ENCODE measurements at places on chromosomes 11 and 22.

GRCh38 chr22:34781681-34782080, 284.3 kb upstream of the ISX start:
- DNase-seq, result no peak

DNA sequence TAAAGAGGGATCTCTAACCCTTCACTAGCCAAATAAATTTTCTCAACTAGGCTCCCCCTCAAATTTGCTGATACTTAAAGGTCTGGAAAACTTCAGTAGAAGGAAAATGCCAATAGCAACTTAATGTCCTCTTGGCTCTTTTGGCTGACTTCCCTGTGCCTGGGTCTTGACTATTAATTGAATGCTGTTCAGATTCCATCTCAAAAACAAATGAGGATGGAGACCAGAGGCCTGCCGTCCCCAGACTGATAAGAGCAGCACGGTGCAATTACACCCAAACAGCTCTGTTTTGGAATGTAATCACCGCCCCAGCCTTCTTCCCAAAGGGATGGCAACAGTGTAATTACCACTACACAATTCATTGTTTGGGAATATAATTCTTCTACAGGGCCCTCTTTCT, 89.3 kb upstream of the CHRM4 start:
- DNase-seq, result no peak

GRCh38 chr11:119282495-119282894, 34.4 kb downstream of the MCAM start:
- DNase-seq, result no peak

DNA sequence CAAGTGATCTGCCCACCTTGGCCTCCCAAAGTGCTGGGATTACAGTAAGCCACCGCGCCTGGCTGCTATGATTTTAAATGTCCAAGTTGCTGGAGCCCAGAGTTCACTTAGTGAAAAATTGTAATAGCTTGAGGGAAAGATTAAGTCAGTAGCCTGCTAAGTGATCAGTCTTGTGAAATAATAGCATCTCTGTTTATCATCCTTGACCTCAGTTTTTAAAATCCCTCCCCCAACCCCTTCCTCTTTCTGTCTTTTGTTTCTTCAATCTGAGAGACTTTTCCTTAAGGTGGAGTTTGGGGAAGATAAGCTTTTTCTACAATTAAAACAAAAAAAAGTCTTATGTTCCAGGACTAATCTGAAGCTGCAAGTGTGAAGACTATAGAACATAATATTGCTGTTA, 6.4 kb downstream of the HIPK3 start:
- no peak for DNase-seq

DNA sequence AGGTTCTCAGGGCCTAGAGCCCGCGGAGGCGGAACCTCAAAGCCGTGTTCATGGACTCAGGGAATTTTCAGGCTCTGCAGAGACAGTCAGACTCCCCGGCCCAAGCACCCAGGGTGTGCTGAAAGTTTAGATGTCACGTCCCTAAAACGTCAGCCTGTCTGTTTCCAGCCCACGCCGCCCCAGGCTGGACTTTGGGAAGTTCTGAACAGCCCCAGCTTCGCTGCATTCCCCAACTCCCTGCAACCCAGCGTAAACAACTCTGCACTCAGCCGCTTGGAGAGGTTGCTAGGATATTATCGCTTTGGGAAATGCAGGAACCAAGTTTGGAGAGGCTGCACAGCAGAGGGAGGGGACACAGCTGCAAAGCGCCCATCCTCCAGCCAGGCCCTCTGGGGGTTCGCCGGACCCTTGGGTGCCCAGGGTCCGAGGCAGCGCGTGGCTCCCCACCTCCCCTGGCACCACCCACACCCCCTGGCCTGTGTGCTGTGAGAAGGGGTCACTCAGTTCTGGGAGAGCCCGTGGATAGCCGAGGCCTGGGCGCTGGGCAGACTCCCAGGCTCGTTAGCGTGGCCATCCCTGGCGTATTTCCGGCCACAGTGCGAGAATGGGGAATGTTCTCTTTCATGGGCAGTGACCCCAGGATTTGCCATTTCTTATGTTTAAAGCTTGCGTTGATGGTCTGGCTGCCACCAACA, 120.5 kb upstream of the FGF3 start:
- no peak for DNase-seq

- DNase-seq, result no peak
Observed at GRCh38 chr11:70612459-70613141, 214.3 kb downstream of the CTTN start.

DNA sequence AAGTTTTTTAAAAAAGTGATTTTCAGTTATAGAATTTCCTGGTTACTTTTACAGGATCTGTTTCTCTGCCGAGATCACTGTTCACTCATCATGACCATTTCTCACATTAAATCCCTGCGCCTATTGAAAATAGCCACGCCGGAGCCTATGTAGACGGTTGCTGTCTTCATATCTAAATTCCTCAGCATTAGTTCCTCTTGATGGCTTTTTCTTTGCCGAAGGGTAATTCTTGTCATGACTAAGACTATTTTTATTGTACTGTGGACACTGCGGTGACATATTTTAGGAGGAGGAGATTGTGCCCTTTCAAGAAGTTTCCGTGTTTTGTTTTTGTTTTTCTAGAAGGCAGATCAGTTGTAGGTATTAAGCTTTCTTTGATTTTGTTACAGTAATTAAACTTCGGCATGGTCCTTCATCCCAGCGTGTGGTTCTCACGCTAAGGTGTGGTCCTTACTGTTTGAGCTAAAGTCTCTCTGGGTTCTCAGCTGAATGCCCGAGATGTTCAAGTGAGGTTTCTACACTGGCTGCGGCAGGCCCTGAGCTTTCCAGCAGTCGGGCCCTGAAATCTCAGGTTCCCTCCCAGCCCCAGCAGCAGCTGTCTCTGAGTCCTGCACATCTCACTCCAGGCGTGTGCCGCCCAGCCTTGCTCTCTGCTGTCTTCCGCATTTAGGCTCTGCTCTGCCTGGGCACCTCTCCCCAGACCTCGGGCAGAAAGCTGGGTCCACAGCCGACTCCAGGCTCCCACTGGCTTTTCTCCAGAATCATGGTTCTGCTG, 1110.5 kb downstream of the TBC1D22A start:
- no peak for DNase-seq

- no peak for DNase-seq
Observed at GRCh38 chr11:57496109-57496820, 19.2 kb downstream of the SLC43A1 start.

- DNase-seq, result no peak
Observed at GRCh38 chr22:48842976-48843375, 984.7 kb downstream of the BRD1 start.

- DNase-seq, result peak; percentile 5
Observed at GRCh38 chr11:37946155-37946766, 1348.2 kb upstream of the RAG2 start.

GRCh38 chr11:127592371-127592770, 591.8 kb upstream of the KIRREL3 start:
- no peak for DNase-seq

- no peak for DNase-seq
Observed at GRCh38 chr11:27429761-27430393, 42.7 kb downstream of the LGR4 start.

DNA sequence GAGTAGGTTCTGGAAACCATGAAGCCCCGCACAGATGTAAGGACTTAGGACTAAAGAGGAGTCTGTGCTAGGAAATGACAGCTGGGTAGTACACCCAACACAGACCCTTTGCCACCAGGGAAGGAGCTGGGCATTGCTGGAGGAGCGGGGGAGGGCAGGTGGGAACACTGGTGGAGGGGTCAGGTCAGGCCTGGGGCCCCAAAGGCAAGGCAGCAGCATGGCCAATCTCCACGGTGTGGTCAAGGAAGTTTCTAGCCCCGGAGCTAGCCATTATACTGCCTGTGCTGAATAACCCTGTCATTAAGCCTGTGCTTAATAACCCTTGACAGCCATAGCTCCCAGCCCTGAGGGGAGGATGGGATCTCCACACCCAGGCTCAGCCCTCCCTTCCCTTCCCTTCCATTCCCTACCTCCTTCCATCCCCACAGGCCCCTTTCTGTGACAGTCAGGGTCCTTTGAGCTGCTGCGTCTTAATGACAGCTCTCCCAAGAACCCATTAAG, 2.1 kb downstream of the TMPRSS4 start:
- DNase-seq, result no peak

GRCh38 chr22:36180038-36180880, 19.7 kb upstream of the APOL3 start:
- no peak for DNase-seq

GRCh38 chr11:34460278-34460677, 21.5 kb downstream of the CAT start:
- no peak for DNase-seq

DNA sequence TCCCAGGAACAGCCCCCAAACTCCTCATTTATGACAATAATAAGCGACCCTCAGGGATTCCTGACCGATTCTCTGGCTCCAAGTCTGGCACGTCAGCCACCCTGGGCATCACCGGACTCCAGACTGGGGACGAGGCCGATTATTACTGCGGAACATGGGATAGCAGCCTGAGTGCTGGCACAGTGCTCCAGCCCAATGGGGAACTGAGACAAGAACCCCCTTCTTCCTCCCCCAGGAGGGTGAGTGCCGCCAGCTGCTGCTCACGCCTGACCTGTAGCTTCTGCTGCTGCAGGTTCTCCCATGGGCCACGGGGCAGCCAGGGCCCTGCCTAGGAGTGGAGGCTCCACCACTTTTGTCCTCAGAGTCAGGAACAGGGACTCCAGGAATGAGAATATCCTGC, 78.2 kb downstream of the VPREB1 start:
- DNase-seq, result no peak

GRCh38 chr22:24481641-24482040, 13.5 kb upstream of the UPB1 start:
- DNase-seq, result no peak

GRCh38 chr11:9263840-9264315, 1.3 kb downstream of the DENND5A start:
- no peak for DNase-seq

GRCh38 chr11:45622283-45622682, 43.1 kb downstream of the CHST1 start:
- DNase-seq, result no peak

DNA sequence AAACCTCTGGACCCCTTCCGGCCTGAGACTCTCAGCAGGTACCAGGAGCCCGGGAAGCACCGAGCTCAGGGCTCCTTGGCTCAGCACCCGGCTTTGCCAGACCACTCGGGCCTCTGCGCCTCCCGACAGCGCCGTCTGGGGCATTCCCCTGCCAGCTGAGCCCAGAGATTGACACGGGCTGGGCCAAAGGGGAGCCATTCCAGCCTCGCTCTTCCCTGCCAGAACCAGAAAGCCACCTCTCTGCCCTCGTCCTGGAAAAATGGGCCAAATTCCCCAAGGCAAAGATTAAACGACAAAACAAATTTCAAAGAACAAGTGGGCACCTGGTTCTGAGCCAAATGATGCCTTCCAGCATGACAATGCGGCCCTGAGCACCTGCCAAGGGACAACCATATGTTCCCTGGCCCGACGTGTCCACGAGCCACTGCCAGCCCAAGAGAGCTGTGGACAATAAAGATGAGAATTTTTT, 59.3 kb downstream of the CELSR1 start:
- no peak for DNase-seq

- no peak for DNase-seq
Observed at GRCh38 chr22:22099833-22100812, 117.5 kb upstream of the TOP3B start.

DNA sequence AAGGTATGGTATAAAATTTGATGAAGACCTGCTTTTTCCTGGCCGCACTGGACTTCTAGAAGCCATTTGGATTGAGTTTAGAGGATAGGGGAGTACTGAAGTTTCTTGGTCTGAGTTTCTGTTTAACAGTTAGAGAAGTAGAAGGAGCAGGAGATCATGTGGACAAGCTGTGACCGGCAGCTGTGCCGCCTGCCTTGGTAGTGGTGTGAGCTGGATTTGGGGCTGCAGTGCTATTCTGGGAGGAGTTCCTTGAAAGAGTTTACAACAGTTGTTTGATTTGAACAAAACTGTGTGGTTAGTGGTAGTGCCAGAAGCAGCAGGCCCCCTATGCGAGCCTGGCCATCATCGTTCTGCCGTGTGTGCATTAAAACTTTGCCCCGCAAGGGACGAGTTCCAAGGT, 105.2 kb downstream of the PDHX start:
- no peak for DNase-seq

- no peak for DNase-seq
Observed at GRCh38 chr11:47148270-47148669, 28.4 kb downstream of the ARFGAP2 start.

GRCh38 chr11:71267807-71268421, 15.5 kb upstream of the SHANK2 start:
- DNase-seq, result no peak

DNA sequence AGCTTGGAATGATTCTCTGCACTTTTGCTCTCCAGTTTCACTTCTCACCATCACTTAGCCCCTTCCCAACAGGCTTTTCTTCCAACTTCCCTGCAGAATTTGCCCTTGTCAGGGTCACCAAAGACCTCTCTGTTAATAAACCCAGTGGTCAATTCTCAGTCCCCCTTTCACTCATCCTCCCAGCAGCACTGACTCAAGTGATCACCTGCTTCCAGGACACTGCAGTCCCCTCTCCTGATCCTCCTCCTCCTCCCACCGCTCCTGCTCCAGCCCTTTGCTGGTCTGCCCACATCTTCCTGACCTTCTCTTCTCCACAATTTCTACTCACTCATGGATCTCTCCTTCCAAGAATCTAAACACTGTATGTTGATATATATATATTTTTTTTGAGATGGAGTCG, 57.9 kb downstream of the SHISAL1 start:
- DNase-seq, result no peak

DNA sequence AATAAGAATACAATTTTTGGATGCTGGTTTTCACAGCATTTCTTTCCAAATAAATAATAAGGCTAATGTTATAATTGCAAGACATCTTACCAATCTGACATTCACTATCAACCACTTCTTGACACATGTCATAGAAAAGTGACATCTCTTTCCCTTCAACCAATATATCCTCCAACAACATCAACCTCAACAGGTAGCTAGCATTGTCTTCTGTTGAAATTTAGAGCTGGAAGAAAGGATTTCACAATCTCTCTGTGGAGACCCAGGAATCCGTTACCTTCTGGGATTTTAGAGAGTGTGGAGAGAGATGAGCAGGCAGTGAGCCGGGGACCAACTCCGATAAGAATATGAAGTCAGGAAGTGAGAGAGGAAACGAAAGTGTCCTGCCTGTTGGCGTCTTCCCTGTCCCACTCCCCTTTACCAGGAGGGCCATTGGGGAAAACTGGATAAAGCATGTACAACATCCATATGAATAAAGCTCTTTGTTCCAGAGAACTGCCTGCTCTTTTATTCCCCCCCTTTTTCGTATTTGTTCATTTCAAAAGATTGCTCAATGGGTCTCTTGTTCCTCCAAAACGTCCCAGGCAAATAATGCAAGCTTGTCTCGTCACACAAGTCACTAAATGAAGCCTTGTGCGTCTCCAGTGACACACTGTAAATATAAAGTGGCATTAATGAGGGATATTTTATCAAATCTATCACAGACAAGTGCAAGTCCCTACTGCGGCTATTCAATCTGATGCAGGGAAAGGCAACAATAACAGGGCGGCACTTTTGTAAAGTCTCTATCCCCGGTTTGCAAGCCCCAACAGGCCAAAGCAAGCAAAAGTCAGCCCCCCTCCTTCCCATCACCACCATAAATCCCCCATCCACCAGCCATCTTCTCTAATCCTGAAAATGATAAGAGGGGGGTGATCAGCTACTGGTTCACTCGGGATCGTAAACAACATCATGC, 3.4 kb downstream of the CADM1 start:
- no peak for DNase-seq

Measured in fibroblast of skin of left quadriceps (primary cell).